NCI-H524 (cell line): ENCODE measurements at places on chromosomes 1 and 21.

- DNase-seq = no peak
Measured at GRCh38 chr1:204751883-204752687, 66.5 kb upstream of the LRRN2 start.

DNA sequence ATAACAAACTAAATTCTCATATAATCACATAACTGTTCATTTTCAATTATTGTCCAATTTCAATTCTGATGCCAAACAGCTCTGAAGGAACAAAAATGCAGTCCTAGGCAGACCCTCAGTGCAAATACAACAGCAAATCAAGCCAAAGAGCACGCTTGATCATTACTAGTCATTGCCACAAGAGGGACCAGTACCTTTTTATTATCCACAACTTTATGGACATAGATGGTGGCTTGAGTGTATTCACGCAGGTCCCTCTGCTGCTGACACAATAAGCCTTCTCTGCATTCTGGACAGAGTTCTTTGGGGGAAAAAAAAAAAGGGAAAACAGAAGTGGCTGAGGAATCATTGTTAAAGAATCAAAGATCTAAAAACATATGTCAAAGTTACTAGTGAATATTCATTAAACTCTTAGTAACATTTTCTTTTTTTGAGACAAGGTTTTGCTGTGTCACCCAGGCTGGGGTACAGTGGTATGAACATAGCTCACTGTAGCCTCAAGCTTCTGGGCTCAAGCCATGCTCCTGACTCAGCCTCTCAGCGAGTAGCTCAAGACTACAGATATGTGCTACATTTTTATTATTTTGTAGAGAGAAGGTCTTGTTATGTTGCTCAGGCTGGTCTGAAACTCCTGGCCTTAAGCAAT, 34.3 kb upstream of the RAP1GAP start:
- DNase-seq = no peak

DNA sequence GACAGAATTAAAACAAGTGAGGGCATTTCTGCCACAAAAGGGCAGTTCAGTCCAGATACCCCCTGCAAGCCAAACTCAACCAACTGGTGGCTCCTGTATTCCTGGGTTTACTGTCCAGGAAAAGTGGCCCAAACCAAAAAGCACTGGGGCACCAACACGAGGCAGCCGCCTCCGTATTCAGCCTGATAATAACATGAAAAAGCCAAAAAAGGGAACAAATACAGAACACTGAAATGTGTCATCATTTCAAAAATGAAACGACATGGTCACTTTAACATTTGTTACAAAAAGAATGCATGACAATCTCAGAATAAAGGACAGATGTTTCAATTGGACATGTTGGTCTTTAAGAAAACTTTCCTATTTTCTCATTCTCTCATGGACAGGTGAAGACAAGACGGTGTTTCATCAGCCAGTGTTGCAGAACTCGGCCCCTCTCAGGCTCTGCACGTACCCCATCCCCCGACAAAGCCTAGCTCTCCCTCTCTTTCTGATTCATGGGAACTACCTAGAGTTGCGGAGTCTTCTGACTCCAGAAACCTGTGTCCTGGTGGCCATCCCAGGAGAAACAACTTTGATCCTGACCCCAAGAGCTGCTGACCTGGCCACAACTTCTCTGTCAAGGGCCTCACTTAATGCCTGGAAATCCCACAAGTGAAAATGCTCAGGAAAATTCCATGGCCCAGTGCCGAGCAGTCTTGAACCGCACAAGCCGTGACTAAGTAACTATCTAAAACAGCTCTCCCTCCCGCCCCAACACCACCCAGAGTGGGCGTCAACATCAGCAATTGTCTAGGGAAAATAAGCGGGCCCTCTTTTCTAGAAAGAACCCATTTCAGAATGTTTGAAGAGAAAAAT, 27.1 kb downstream of the ZBTB17 start:
- no peak for DNase-seq

GRCh38 chr1:248758352-248758751, 2.8 kb upstream of the LYPD8 start:
- no peak for DNase-seq

GRCh38 chr1:27383039-27383605, at the start of gene CD164L2:
CD164L2 (minus strand) TSS chr1:27383333; CDS start chr1:27383239, 94 bp downstream.
- no peak for DNase-seq

DNA sequence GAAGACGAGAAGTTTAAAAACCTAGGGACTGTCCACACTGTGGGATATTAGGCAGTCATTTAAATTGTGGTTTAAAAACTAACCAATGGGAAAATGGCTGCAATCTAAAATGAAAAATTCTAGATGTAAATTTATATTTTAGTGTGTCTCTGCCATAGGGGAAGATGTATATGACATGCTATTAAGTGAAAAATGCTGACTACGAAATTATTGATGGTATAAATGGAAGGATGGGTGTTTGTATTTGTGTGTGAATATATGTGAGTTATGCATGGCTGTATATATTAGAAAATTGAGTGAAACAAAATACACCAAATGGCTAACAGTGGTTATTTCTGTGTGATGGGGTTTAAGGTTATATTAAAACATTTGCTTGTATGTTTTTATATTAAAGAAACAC, 260.7 kb downstream of the AJAP1 start:
- no peak for DNase-seq

DNA sequence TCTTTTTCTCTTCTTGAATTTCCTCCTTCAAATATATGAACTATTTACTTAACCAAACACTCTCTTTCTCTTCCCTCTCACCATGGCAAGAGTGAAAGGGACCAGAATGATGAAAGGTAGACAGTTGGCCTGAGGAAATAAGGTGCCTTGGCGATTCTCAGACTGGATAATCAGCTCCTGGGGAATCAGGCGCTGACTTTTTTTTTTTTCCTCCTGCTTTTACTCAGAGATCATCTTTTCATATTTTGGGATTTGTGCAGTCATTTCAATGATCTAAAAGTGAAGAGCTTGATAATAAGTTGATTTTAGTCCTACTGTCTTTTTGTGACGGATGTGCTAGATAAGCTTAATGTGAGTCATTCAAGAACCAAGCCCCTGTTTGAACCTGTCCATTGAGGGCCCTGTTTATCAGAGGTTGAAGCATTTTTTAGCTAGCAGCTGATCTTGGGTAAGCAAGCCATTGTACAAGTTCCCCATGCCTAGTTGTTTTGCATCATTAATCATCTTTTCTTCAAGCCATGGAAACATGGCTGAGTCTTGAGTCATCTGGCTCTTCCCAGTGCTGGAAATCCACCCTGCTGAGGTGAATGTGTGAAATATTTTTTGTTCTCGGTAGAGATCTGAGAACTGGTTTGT, 40.8 kb downstream of the ITSN1 start:
- DNase-seq = no peak

- no peak for DNase-seq
Measured at GRCh38 chr1:3716351-3716750, 35.9 kb upstream of the CCDC27 start.

GRCh38 chr1:119040906-119041305, 52.8 kb upstream of the TBX15 start:
- DNase-seq = no peak

- peak; percentile 61 for DNase-seq
Measured at GRCh38 chr1:205435578-205436573, 14.0 kb upstream of the LEMD1 start.

- no peak for DNase-seq
Measured at GRCh38 chr1:211541720-211542477, 37.1 kb downstream of the SLC30A1 start.

DNA sequence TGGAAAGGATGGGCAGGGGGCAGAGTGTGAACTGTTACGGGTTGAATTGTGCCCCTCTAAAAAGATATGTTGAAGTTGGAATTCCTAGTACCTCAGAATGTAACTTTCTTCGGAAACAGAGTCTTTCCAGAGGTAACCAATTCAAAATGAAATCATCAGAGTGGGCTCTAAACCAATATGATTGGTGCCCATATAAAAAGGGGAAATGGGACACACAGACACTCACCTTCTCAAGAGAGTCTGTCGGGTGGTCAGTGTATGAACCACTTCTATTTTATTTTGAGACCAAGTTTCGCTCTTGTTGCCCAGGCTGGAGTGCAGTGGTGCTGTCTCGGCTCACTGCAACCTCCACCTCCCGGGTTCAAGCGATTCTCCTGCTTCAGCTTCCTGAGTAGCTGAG, 7.6 kb downstream of the EDARADD start:
- no peak for DNase-seq

- DNase-seq = no peak
Measured at GRCh38 chr1:6660415-6661049, 35.9 kb downstream of the THAP3 start.

- DNase-seq = no peak
Measured at GRCh38 chr1:58886611-58887010, 102.8 kb upstream of the JUN start.

DNA sequence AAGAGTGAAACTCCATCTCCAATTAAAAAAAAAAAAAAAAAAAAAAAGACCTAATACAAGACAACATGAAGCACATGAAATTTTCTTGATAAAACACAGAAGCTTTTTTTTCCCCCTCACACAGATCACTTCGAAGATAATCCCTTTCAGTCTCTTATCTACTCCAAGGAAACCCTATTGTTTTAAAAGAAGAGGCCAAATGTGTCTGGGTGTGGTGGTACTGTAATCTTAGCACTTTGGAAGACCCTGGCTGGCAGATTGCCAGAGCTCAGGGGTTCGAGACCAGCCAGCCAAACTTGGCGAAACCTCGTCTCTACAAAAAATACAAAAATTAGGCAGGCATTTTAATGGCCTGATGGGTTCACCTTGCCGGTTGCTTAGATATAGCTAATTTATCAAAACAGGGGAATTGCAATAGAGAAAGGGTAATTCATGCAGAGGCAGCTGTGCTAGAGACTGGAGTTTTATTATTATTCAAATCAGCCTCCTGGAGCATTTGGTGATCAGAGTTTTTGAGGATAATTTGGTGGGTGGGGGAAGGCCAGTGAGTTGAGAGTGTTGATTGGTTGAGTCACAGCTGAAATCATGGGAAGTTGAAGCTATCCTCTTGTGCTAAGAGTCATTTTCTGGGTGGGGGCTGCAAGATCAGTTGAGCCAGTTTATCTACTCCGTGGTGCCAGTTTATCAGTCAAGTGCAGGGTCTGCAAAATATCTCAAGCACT, 62.5 kb downstream of the SLC16A1 start:
- no peak for DNase-seq

DNA sequence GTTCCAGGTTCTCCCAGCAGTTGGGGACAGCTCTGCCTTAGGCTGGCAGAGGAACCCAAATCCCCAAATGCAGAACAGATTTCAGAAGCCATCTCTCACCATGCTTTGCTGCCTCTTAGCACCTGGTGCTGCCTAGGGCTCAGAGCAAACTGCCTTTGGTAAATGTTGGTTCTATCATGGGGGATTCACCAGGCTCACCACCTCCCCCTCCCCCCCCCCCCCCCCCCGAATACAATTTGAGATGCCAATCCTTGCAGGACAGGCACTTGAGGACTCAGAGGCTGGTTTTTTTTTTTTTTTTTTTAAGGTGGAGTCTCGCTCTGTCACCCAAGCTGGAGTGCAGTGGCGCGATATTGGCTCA, 447 bp upstream of the PAQR6 start:
- DNase-seq = peak; percentile 9

DNA sequence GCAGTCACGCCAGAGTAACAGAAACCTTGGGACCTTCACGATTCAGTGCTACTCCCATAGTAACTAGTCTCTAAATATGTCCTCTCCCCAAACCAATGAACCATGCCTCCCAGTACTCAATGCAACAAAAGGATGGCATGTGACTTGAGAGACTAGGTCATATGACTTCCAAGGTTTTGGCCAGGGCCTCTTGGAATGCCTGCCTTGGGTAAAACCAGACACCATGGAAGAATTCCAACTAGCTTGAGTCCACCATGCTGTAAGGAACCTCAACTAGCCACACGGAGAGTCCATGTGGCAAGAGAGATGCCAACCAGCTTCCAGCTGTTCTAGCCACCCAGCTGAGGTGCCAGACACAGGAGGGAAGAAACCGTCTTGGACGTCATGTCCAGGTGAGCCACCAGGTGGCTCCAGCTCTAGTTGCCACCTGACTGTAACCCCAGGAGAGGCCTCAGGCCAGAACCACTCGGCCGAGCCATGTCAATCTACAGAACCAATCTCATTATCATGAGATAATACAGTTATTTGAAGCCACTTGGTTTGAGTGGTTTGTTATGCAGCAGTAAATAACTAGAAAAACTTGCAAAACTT, 115.0 kb downstream of the SYF2 start:
- DNase-seq = no peak

GRCh38 chr1:11858968-11859871, 475 bp upstream of the NPPB start:
- DNase-seq = no peak

GRCh38 chr21:26130249-26130881, 40.2 kb downstream of the APP start:
- DNase-seq = no peak

DNA sequence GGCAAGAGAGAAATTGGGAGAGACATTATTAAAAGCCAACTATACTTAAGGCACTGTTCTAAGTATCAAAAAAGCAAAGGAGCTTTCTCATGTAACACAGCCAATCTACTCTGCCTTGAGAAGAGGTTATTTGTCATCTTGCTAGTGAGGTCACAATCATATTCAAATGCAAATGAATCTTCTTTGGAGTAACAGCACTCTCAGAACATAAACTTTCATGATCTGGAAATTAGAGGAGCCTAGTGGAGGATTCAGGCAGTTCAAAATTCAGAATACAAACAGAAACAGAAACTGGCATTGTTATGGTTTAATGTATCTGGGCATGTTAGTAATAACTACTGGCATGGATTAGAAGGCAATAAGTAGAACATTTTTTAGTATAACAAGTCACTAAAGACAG, 57.4 kb downstream of the ARID4B start:
- DNase-seq = no peak
